EH (cell line): ENCODE measurements at places on chromosomes 5 and 9.

DNA sequence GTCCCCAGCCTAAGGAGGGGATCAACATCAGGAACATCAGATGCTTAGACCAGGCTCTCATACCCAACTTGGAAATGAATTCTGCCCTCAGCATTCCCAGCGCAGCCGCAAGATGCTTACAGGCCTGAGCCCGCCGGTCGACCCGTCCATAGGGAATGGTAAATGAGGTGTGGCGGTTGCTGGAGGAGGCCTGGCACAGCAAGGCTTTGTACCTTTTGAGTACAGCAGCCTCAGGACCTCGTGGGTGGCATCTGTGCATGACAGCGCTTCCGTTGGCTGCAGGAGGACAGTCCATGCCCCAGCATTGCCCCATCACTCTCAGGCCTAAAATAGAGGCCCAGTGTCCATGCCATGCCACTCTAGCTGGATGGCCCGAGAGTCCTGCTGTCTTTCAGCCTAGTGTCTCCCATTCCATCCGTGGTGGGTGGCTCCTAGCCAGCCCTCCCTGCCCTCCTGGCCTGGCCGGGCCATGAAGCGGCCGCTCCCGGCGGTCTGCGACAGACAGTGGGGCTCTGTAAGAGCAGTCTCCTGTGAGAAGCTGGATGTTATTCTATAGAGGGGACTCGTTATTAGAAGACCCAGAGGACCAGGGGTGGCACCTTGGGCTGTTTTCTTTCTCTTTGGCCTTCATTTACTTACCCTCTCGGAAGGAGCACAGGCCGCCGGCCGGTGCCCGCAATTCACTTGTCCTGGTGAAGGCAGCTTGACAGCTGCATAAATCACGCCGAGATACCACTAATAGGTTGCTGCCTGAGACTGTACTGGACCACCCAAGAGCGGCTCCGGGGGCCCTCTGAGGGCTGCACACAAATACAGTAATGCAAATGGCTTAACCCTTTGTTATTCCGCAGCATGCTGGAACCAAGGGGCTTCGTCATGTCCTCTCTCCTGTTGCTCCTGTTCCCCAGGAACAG lies 223.5 kb upstream of the TUT7 start:
- no peak for DNase-seq

GRCh38 chr9:7318920-7319319 lies 480.7 kb downstream of the DMAC1 start:
- DNase-seq: no peak

DNA sequence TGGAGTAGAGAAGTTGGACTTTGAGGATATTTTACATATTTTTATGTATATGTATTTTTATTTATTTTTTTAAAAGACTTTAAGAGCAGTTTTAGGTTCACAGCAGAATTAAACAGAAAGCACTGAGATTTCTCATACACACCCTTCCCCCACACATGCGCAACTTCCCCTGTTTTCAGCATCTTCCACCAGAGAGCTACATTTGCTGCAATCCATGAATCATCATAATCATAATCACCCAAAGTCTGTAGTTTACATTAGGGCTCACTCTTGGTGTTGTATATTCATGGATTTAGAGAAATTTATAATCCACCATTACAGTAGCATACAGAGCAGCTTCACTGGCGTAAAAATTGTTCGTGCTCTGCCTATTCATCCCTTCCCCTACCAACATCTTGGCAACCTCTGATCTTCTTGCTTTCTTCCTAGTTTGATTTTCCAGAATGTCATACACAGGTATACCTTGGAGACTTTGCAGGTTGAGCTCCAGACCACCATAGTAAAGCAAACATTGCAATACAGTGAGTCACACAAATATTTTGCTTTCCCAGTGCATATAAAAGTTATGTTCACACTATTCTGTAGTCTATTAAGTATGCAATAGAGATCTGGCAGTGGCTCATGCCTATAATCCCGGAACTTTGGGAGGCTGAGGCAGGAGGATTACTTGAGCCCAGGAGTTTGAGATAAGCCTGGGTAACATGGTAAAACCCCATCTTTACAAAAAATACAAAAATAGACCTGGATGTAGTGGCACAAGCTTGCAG lies 9.6 kb upstream of the CCDC171 start:
- DNase-seq: no peak

- no peak for DNase-seq
Observed at GRCh38 chr9:126621061-126621918, 7.6 kb downstream of the LMX1B start.

DNA sequence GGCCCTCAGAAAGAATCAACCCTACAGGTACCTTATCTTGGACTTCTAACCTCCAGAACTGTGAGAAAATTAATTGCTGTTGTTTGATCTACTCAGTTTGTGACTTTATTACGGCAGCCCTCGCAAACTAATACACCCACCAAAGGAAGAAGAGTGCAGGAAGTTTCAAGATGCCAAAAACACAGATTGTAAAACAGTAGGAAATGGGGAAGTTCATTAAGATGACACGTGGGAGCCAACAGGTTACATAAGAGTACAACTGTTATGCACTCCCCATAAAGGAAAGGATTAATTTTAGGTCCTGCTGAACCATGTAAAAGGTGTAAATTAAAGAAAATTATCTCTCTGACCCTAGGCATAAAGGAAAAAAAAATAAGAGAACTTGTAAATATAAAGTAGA lies 294.3 kb downstream of the EPB41L4A start:
- DNase-seq: no peak

DNA sequence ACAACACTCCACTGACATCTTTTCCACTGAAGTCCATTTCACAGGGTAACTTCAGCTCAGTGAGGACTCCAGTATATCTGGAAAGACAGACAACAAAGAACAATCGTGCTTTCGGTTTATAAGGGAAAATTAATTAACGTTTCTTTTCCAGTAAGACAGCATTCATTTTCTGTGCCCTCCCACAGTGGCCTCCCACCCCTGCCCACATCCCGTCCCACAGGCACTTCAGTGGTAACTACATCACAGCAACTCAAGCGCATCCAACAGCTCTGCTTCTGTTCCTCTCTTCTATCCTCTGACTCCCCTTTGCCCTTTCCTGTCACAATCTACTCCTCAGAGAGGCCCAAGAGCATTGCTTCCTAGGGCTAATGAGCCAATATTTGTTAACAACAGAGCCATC lies 40.3 kb downstream of the GLDC start:
- no peak for DNase-seq
